ENCODE measurements at places on chromosomes 11 and 22.

GRCh38 chr11:13357232-13357631 is 79.6 kb downstream of the BMAL1 start:
- DNase-seq = no peak

DNA sequence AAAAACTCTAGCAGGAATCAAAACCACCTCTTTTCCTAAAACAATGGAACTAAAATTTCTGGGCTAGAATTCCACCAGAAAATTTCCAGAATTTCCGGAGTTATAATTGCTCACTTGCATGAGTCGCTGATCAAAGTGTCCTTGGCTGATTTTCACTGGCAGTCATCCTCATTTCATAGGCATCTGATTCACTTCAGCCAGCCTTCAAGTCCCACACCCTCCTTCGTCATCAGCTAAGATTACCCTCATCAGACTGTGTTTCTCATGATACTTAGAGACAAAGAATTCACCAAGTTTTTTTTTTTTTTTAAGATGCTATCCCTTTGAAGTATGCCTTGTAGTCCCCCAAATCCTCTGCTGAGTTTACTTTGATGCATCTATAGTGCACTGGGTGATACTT is 71.5 kb upstream of the RAB38 start:
- DNase-seq = no peak

- DNase-seq = peak; percentile 32
Measured at GRCh38 chr11:2213384-2213842, 41.8 kb upstream of the TH start.

DNA sequence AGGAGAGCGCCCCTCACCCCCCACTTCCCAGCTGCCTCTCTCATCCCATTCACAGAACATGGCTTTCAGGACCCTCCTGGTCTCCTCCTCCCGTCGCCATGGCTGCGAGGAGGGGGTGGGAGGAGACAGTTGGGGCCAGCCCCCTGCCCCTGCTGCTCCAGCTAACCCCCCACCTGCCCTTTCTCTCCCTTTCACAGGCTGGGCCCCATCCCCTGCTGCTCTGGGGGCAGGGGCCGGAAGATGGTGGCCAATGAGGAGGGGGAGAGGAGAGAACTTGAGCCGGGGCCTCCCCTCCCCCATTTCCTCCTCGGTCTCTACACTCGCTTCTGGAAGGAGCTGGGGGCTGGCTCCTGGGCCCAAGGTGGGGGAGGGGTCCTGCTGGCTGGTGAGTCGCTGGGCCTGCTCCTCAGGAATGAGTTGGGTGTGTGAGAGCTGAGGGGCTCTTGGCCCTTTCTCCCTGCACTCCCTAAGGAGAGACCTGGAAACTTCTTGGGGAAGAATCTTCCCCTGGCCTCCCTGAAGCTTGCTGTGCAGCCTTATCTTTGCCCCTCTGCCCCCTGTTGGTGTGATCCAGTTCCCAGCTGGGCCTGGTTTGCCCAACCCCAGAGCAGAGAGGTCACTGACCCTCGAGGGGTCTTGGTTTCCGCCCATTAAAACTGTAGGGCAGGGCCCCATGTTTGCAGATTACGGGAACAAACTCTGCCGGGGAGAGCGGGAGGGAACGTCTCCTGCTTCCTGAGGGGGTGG is 10.2 kb downstream of the YPEL4 start:
- no peak for DNase-seq

GRCh38 chr11:76637491-76638269 is 32.9 kb downstream of the LRRC32 start:
- no peak for DNase-seq

GRCh38 chr22:20243537-20244249 is 24.4 kb downstream of the RTN4R start:
- no peak for DNase-seq

DNA sequence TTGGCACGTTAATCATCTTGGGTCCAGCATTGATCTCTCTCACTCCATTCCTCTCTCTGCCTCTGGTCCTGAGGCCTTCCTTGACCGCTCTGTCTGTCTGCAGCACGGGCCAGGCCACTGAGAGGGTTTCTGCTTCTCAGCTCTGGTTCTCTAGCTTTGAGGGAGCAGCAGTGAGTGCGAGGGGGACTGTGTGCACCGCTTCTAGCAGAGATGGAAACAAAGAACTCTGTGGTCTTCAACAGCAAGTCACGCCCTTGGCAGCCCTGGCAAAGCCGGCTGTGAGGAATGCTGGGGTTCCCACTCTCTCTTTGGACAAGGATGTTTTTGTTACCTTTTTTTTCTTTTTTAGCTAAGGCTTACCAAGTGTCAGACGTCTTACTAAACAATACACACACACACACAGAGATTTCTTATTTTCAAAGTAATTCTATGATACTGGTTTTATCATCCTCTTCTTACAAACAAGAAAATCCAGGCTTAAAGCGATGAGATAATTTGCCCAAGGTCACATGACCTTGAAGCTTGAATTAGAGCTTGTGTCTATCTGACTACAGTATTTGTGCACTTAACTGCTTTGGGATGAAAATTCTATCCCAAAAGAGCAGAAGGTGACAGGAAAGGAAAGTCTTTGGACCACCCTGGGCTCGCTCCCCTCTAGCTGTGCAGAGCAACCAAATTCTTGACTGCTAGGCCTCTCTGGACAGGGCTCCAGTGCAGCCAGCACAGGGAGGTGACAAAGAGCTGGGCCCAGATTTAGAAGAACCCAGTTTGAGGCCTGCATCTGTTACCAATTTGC is 293.2 kb downstream of the NTM start:
- DNase-seq = no peak

DNA sequence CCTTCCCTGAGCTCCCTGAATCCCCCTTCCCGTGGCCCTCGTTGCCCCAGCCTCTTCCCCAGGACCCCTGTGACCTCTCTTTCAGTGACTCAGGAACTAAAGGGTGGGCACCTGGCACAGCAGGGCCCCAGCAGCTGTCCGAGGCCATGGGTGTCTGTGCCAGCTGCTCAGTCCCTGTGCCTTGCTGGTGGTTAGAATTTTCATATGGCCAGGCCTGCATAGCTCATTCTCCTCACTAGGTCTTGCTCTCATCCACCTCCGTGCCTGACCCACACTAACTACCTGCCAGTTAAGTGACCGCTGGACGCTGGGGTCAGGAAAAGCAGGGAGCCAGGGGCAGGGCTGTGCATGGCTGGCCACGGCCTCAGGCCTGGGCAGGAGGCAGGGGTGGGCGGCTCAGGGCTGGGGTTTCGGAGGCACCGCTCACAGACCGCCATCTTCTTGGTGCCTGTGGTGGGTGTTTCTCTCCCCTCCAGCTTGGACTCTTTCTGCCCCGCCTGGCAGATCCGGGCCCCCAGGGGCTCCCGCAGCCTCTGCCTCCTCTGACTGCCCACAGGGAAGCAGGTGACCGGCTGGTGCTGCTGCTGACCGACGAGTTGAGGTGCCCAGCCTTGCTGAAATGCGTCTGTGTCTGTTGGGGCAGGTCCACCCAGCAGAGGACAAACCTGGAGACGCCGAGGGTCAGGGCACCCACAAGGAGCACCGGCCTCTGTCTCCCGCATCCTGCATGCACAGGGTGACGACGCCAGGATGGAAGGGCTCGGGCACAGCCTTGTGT is 20.3 kb downstream of the MRGPRD start:
- no peak for DNase-seq

GRCh38 chr11:36438126-36438525 is 71.9 kb downstream of the TRAF6 start:
- DNase-seq = no peak

DNA sequence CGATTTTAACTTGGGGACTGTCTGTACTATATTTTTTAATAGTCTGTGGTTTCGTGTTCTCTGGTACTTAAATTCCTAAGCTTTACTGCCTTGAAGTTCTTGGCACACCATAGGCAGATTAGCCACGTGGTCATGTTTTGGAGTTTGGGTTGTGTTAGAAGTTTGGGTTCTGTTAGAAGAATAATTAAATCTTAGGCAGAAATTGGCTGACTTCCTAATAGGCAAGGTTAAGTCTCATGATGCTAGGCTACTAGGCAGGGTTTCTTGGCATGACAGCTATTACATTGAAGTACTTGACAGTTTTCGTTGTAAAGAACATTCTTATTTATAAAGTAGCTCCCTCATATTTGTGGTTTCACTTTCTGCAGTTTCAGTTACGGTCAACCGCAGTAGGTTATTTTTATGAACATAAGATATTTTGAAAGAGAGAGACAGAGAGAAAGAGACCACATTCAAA is 30.0 kb upstream of the MMP7 start:
- DNase-seq = no peak

DNA sequence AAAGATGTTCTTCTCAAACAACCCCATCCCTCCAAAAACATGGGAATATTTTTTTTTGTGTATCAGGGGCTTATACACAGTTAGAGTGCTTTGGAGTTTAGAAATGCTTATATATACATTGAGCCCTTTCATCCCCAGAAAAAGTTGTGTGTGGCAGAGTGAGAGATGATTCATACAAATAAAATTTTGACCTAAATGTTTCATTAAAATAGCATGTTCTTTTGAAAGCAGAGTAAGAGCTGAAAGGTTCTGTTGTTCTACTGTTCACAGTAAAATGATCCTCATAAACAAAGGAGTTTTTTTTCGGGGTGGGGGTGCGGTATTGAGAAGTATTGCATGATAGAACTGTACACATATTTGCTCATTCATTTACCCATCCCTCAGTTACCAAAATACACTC is 512.4 kb downstream of the DLG2 start:
- DNase-seq = no peak

GRCh38 chr22:19495562-19496323 is 16.0 kb downstream of the CDC45 start:
- DNase-seq = no peak

DNA sequence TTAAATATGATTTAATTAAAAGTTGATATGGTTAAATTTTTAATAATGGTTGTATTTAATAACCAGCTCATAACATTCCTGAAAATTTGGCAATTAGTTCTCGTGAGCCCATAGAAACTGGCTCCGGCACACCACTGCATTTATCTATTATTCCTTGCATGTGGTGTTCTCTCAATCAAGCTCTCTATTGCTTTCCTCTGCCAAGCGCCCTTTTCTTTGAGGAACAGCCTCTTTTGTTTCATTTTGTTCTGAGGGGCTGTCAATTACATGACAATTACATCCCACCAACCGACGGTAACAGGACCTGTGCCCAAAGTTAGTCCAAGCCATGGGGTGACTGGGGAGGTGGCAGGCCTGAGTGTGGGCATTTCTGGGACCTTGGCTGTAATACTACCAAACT is 8.1 kb downstream of the C11orf91 start:
- no peak for DNase-seq

- no peak for DNase-seq
Measured at GRCh38 chr22:33519071-33519973, 401.0 kb downstream of the LARGE1 start.

DNA sequence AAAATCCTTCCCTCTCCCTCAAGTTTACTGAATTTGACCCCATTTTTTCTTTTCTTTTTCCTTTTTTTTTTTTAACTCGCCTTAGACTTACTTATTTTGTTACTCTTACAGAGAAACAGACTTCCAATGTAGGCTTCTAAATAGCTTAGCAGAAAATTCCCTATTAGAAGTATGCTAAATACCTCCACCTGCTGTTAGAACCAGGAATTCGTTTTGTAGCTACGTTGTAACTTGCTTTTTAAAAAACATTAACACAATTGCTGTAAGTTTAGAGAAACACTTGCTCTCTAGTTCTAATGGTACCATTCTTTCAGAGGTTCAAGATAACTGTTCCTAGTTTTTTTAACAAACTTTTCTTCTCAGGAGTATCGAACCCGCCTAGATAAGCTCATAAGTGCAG is 324.2 kb downstream of the DCDC1 start:
- DNase-seq = no peak

DNA sequence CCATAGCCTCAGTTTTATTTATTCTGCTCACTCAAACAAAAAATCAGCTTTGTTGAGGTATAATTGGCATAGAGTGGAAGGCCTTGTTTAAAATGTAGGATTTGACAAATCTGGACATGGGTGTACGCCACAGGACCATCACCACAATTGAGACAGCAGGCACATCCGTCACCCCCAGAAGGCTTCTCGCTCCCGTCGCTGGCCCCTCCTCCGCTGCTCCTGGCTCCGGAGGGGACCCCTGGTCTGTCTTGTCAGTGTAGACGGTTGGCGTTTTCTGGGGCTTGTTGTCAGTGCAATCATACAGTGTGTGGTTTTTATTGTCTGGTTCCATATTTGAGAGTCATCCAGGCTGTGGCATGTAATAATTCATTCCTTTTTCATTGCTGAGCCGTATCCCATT is 97.6 kb downstream of the KCNQ1 start:
- no peak for DNase-seq

DNA sequence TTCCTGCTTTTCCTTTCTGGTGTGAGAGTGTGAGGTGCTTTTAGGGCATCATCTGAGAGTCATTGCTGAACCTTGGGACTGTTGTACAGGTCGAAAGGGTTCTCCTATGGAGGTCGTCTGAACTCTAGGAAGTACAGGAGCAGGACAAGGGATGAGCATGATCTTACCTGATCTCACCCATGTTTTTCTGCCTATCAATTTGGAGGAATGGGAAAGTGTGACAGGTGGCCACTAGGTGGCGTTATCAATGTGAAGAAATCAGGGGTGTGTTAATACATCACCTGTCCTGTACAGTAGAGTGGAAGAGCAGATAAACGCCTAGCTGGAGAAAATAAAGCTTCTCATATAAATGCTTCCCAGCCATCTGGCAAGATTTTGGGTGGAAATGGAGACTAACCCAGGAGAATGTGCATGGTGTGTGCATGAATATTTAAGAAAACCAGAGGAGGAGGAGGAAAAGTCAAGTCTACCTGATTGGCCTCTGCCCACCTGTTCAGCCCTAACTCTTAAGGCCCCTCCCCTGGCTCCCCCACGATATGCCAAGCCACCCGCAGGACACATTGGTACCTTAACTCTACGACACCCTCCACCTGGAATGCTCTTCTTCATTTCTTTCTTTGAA is 72.0 kb upstream of the NARS2 start:
- DNase-seq = peak; percentile 64

DNA sequence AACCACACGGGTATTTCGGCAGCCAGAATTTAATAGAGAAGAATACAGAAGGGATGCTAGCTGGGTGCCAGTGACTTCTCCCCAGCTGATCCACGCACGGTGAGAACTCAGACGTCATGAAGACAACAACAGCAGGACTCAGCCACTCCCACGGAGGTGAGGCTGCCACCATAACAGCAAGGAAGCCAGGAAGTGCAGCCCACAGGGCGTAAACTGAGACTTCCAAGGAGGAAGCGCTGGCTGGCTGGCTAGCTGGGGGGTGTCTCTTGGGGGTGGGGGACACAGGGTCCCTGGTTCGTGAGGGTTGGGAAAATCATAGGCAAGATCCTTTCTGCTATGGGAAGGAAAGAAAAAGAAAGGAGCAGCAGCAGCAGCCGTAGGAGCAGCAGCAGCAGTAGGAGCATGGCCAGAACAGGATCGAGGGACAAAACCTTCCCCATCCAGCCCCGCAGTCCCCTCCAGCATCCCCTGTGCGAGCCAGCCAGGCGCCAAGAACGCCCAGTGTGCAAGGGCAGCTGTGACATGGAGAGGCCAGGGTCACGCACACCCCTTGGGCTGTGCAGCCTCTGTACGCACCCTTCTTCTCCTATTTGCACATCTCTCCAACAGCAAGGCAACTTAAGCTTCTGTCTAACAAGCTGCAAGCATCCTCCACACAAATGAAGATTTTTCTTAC is 49.6 kb upstream of the SHANK2 start:
- DNase-seq = no peak

- DNase-seq = no peak
Measured at GRCh38 chr22:27197618-27198017, 540.2 kb downstream of the MIAT start.

- peak; percentile 1 for DNase-seq
Measured at GRCh38 chr11:62463121-62463542, 44.3 kb downstream of the SCGB1A1 start.

Data from stimulated activated CD4-positive, alpha-beta T cell treated with anti-CD3 and anti-CD28 coated beads, Interleukin-12 subunit alpha, Interleukin-12 subunit beta, amount 100 ng/mL, for 48 hours (primary cell).